Right lobe of liver (tissue), 6 donors: ENCODE measurements at places on chromosomes 11 and 22.

- DNase-seq: no peak
Observed at GRCh38 chr11:82883853-82884252, 16.4 kb downstream of the PRCP start.

DNA sequence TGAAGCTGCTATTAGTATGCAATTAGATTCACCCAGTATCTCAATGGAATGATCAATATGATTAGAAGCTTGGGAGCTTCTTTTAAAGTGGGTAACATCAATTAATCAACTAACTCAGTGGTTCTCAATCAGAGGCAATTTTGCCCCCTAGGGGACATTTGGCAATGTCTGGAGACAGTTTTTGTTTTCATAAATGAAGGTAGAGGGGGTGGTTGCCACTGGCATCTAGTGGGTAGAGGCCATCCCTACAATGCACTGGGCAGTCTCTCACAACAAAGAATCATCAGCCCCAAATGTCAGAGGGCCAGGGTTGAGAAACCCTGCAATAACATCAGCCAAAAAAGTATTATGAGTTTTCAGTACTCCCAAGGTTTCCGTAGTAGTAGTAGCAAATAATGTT is 5.9 kb upstream of the AMOTL1 start:
- DNase-seq: no peak

DNA sequence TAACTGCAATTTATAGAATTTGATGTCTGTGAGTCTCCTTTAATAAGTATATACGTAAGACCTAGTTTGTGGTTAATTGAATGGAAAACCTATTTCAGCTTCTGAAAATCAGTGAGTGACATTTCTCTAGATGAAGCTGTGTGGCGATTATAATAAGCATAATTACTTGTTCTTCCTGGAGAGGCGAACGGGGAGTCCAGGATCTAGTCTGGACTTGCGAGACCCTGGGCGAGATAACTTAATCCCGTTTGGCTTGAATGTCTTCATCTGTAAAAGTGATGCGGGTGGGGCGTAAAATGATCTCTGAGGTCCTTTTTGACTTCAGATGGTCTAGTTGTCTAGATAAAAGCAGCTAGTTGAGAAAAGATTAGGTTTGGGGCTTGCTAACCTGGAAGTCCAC is 1.1 kb downstream of the PRRG4 start:
- DNase-seq: no peak

DNA sequence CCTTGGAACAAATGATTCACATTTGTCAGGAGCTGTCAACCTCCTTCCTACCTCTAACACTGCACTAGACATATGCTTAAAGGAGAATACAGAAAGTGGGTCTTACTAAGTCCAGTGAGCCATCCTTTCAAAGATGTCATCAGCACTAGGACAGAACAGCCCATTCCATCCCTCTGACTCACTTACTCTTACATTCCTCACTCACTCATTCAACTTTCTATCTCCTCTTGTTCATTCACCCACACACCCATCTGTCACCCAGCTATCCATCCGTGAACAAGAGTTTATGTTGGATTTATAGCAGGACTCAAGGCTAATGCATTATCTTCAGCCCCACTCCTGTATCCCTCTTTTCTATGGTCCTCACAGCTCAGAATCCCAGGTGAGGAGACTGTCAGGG is 9.1 kb downstream of the INSC start:
- no peak for DNase-seq

GRCh38 chr11:110376711-110377324 is 52.9 kb upstream of the FDX1 start:
- DNase-seq: peak; percentile 91

GRCh38 chr11:36365907-36366306 is 69.8 kb downstream of the PRR5L start:
- DNase-seq: no peak

- no peak for DNase-seq
Observed at GRCh38 chr11:29022676-29023075, 914.5 kb downstream of the METTL15 start.

- DNase-seq: no peak
Observed at GRCh38 chr11:75850787-75851186, 35.8 kb downstream of the UVRAG start.

- DNase-seq: no peak
Observed at GRCh38 chr11:47329987-47330931, 22.2 kb downstream of the MYBPC3 start.

DNA sequence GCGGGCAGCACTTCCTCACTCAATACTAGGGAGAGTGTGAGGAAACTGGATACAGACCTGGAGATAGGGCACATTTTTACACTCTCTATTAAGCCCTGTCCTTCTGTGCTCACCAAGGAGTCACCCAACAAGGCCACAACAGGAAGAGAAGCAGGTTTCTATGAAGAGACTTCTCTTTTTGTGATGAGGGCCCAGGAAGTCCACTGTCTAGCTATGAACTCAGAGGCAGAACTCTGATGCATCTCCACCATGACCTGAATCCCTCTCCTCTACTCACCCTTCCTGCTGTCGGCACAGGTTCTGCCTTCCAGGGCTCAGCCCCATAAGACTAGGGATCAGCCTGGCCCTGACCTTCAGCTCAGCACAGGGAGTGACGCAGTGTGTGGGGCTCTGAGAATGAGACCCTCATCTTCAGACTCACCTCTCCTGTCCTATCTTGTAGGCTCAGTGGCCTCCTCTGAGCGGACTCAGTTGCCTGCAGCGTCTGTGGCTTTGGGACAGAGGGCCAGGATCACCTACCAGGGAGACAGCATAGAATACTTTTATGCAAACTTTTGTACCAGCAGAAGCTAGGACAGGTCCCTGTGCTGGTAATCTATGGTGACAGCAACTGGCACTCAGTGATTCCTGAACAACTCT is 49.3 kb upstream of the IGLL5 start:
- DNase-seq: no peak

- DNase-seq: peak; percentile 92
Observed at GRCh38 chr11:119368121-119369034, 13.1 kb downstream of the USP2 start.

- DNase-seq: no peak
Observed at GRCh38 chr11:30131535-30131934, 99.3 kb upstream of the FSHB start.

GRCh38 chr11:841981-842369 is 354 bp downstream of the POLR2L start:
- DNase-seq: no peak

- peak; percentile 38 for DNase-seq
Observed at GRCh38 chr22:50712341-50713007, 25.5 kb upstream of the ACR start.

GRCh38 chr11:76158394-76159302 is 47.7 kb downstream of the WNT11 start:
- no peak for DNase-seq

DNA sequence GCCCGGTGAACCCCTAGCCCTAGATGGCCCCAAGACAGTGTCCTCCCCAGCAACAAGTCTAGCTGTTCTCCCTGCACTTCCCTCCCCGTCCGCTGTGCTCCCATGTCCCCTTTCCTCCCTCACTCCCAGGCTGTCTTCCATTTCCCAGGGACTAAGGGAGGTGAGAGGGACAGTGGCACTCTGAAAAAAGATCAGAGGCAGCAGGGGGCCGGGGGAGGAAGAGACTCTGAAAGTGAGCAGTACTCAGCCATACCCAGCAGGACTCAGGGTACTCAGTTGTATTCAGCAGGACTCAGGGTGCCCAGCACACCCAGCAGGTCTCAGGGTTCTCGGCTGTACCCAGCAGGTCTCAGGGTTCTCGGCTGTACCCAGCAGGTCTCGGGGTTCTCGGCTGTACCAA is 48.4 kb upstream of the THY1 start:
- DNase-seq: no peak

- peak; percentile 58 for DNase-seq
Observed at GRCh38 chr11:36037031-36037430, 93.2 kb downstream of the LDLRAD3 start.

- no peak for DNase-seq
Observed at GRCh38 chr11:132196928-132197327, 826.5 kb downstream of the NTM start.

DNA sequence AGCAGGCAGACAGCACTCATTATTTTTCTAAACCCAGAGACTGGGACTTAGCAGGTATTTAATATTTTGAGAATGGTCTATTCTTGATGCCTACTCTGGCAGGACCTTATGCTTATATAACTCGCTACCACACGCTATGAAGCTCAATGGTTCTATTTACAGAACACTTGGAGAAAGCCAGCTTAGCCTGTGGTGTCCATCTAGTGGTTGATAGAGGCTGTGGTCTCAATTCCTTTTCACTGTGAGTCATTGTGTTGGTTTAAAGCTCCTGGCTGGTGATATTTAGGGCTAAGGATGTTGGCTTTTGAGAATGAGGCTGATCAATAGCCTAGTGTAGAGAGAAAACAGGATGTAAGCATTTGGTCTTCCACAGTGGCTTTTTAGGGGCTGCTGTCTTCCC is 206.4 kb downstream of the DBX1 start:
- no peak for DNase-seq

DNA sequence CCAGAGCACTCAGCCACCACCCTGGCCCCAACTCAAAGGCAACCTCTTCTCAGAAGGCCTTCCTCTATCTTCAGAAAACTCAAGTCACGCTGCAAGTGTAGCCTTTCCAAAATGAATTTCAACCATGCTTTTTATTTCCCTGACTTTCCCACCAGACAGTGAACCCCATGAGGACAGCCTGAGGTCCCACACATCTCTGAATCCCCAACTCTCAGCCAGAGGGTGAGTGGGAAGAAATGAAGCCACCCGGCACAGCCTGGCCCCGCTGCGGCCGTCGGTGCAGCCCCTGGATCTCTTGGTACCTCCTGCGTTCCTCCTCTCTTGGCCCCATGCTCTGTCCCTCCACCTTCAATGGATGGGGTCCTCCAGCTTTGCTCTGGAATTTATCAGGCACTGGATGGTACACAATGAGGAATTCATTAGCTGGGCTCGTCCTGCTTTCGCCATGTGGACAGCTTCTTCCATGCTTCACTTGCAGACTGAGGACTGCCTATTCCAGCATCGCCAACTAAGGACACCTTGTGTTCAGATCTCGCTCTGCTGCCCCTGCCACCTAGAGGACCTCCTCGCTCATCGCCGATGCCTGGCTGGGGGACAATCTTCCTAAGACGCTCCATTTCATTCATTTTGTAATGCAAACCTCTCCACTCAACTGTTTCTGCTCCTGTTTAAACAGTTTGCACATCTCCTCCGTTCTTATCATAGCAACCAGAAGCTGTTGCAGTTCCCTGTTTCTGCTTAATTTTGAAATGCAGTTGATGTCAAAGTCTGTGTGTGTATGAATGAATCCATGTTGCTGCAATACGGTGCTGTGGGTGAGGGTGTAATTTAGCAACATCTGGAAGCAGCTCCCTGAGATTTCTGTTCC is 672.1 kb downstream of the TBC1D22A start:
- DNase-seq: no peak

DNA sequence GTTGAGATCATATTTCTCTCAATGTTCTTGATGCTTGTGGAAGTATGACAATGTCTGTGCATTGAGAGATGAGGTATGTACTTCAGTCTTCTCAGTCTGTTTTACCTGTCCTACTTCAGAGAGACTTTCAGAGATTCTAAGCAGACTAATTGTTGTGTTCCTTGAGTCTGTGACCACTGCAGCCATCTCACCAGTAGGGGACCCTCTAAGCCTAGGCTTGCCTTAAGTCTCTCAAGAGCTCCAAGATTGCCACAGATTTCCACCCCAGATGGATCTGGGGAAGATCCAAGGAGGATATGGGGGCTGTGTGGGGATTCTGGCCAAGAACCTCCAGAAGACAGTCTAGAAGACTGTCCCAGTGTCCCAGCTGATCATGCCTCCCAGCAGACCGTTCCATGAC is 179.9 kb upstream of the PLET1 start:
- no peak for DNase-seq

DNA sequence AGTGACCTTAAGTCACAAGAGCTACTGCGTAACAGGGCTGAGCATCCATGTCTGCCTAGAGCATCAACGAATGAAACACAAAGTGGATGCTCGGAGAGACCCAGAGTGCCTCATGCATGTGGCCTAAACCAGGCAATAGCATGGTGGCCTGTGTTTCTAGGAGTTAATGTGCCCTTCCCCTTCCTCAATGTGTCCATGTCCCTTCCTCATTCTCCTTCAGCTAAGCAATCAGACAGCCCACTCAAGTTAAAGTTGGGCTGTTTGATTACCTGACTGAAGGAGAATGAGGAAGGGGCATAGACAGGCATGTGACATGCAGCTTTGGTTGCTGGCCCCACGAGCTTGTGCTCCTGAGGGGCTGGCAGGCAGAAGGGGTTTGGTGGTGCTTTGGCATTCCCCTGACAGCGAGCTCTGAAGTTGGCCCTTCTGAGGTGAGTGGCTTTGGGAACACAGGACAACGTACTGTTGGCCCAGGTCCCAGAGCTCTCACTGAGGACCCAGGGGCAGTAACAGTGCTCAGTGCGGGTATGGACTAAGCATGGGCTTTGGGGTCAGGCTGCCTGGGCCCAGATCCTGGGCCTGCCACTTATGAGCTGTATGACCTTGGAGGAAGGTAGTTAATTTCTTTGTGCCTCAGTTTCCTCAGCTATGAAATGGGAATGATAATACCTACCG is 46.7 kb downstream of the IRAG1 start:
- DNase-seq: no peak

DNA sequence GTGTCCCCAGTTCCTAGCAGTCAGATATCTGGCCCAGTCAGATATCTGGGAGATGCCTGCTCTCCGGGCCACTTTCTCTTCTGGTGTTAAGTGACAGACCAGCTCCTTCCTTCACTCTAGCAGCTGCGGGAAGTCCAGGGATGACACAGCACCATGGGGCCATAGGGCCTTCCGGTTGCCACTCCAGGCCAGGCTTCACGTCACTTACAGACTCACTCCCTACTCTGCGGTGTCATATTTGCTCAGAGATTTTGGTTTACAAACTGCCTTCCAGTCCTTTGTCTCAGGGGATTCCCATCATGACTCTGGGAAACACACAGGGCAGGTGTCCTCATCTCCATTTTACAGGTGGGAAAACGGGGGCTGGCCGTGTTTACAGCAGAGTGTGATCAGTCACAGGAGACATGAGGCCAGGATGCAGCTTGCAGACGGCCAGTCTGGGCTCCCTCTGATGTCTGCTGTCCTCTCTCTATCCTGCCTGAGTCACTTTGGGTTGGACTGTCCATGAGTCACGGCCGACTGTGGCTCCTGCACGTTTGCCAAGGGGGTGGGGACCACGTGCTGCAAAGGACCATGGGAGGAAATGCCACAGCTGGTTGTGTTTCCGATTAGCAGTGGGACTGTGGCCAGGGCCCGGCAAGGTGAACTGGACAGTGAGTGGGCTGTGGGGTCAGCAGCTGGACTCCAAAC is 8.2 kb upstream of the TBC1D22A start:
- DNase-seq: peak; percentile 91

DNA sequence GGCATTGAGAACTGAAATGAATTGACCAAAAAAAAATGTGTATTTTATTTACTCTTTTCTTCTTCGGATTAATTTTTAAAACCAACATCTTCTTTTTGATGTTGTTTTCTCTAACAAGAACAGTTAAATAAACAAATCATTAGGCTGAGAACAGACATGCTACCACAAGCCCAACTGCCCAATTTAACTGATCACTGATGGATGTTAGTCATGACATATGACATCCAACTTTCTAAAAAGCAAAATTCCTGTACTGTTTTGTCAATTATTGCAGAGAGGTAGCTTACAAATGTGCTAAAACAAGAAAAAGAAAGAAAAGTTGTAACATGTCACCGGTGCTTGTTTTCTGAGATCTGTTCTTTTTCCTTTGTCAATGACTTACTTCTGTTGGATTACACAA is 232.1 kb downstream of the C11orf87 start:
- DNase-seq: no peak

- no peak for DNase-seq
Observed at GRCh38 chr11:57547854-57548377, 10.5 kb downstream of the SMTNL1 start.
